NAMALWA (cell line): ENCODE measurements at places on chromosomes 3 and 15.
A peak's percentile ranks its signal among the peaks of the same experiment; 100 is the strongest.

GRCh38 chr15:98152156-98152555 lies 191.7 kb downstream of the ARRDC4 start:
- DNase-seq, result no peak

DNA sequence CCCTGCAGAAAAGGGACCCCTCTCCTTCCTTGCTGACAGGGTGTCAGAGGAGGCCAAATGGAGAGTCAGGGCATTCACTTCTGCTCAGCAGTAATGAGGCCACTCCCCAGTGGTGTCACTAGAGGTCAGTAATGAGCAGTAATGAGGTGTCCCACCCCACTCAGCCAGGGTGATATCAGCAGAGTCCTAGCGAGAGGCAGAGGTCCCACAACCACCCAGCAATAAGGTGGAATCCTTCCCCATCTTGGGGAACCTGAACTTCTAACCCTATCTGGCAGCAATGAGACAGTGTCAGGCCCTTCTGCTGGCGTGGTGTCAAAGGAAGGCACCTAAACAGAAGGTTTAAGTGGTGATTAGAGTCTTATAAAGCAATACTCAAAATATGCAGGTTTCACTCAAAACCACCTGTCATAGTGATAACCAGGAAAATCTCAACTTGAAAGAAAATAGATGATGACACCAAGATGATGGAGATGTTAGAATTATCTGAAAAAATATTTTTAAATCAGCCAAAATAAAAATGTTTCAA lies 12.9 kb downstream of the OCA2 start:
- peak; percentile 87 for DNase-seq

GRCh38 chr3:34396288-34396687 lies 597.9 kb downstream of the PDCD6IP start:
- no peak for DNase-seq

DNA sequence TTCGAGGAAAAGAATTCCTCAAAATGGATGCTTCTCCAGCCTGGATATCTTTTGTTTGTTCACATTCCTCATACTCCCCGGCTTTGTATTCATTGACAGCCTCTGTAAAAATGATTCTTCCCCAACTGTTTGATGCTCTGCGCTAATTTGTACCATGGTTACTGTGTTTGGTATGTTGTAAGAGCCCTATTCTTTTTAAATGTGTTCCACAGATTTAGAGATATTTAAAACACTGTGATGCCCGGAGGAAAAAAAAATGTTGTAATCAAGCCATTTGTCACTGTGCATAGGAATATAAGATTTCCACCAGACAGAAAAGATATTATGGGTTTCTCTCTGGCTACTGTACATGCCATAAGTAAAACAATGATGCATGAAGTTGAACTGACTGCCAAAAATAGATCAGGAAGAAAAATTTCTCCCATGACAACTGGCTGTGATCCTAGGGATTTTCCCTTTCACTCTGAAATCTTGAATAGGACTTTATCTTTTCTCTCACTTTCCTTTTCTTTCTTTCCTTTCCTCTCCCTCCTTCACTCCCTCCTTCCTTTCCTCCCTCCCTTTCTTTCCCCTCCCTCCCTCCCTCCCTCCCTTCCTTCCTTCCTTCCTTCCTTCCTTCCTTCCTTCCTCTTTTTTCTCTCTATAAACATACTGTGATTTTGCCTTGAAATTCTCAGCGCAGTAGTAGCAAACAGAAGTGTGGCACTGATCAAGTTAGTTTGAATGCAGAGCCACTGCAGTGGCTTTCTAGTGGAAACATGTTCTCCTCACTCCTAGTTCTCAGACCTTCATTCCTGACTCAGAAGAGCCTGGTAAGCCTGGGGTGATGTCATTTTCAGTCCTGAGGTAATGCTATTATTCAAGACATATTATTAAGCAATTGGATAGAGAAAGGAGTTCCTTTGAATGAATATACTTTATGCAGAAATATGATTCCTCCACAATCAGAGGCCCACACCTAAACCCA lies 254.9 kb upstream of the TBL1XR1 start:
- no peak for DNase-seq

DNA sequence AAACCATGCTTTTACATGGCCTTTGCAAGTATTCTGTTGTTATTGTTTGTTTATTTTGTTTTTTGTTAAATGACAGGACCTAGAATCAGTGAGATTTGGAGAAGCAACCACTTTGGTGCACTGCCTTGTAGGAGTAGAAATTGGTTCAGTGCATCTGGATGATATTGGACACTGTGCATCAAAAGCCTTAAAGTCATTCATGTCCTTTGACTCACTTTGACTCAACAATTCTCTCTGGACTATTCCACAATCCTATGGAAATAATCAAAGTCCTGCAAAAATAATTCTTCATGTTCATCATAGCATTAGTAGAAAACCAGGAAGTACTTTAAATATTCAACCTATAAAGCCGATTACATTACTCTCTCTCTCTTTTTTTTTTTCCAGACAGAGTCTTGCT lies 224.8 kb downstream of the ABHD5 start:
- no peak for DNase-seq

- peak; percentile 79 for DNase-seq
Measured at GRCh38 chr3:46926871-46927717, 49.5 kb downstream of the CCDC12 start.

GRCh38 chr15:69820819-69821218 lies 276.9 kb downstream of the TLE3 start:
- DNase-seq, result no peak

DNA sequence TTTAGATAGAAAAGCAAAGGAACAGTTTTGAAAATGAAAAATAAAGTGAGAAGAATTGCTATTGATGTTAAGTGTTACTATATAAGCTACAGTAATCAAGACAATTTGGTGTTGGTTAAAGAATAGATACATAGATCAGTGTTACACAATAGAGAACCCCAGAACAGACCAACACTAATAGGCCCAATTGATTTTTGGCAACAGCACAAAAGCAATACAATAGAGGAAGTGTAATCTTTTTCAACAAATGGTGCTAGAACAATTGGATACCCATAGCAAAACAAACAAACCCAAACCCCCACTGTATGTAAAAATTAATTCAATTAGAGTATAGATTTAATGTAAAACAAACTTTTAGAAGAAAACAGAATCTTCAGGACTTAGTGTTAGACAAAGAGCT lies 61.8 kb downstream of the ATP11B start:
- DNase-seq, result no peak

- DNase-seq, result peak; percentile 74
Measured at GRCh38 chr3:128095222-128095703, 28.3 kb downstream of the RUVBL1 start.

GRCh38 chr15:95394186-95395067 lies 936.1 kb upstream of the NR2F2 start:
- no peak for DNase-seq

DNA sequence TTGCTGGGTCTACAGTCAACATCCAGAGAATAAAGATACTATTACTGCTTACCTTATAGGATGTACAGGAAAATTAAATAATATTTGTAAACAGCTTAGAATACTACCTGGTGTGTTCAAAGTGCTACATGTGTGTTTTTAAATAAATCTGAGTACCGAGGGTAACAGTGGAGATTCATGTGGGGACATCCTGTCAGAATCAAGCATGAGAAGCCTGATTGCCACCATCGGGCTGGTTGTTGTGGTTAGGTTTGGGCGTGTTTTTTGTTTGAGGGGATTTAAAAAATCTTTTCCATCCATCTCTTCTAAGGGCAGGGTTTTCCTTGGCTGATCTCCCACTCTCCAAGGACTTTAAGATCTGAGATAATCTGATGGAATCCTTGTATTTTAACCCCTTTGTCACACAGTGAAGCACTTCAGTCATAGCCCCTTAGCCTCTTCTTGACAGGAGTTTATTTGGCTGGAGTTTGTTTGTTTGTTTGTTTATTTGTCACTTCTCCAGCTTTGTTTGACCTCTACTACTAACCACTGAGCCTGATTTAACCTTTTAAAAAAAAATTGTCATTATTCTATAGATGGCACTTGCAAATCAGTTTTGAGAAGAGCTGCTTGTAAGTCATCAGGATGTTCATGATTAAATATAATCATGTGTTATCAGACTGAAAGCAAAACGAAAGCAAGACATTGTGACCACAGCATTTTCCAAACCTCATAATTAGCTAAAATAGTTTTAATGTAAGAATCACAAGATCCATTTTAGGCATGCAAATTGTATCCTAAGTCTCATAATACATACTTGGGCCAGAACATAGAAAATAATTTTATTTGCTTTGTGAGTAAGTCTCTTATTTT lies 72.8 kb upstream of the RARB start:
- DNase-seq, result no peak

DNA sequence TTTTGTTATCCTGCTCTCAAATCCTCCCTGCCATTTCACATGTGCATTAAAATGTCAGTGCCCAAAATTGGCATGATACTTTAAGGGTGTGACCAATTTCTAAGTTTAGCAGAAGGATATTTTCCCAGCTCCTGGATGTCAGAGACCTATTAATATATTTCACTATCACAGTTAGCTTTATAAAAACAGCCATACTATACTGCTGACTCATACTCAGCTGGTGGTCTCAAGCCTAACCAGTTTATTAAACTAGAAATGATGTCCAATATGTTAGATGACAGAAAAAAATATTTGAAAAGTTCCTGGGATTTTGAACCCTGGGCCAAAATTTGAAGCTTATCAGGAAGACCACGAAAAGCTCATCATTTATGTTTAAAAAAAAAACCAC lies 60.9 kb upstream of the ZNF280D start:
- no peak for DNase-seq

DNA sequence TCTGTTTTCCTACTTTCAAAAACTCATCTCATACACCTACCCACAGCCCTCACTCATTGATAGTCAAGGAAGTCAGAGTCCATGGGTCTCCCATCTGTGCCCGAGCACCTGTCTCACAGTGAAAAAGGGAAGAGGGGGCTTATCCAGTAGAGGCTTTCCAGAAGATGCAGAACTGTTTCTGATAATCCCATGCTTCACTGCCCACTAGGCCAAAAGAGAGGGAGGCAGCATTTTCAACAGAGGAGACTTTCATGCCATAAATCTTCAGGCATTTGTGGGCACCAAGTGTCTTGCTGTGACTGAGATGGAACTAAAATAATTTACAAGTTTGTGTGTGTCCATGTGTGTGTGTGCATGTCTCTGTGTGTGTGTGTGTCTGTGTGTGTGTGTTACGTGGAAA lies 117.9 kb upstream of the PHLDB2 start:
- DNase-seq, result no peak

DNA sequence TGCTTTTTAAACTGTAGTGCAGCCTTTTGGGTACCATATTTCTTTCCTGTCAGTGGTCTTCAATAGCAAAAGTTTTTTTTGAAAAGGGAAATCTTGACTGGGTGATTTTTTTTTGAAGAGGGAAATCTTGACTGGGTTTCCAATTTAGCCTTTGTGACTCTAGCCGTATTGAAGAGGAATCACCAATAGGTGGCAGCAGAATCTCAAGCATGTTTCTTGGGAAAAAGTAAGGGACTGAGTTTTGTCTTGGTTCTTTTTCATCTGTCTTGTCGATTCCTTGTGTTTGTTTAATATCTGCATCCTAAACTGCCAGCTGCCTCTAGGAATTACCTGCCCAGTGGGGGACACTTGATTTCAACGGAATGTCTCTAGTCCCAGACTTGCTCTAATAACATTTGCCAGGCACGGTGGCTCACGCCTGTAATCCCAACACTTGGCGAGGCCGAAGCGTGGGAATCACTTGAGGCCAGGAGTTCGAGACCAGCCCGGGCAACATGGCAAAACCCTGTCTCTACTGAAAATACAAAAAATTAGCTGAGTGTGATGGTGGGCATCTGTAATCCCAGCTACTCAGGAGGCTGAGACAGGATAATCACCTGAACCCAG lies 89.2 kb downstream of the RBPMS2 start:
- DNase-seq, result peak; percentile 69

DNA sequence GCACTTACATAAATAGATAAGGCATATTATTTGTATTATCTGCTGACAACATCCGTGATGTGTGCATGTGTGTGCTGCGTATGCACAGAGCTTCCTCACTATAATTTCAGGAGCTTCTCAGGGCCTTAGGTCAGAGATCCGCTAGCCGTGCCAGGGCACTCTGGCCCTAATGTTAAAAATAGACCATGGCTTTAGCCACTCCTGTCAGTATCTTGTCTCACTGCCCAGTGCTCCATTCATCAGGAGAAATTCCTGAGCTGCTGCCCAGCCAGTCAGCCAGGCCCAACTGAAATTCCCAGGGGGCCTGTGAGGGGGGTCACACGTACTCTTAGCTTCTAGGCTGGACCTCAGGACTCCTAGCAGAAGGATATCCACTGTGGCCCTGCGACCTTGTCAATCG lies 70.0 kb upstream of the ABHD2 start:
- DNase-seq, result no peak

DNA sequence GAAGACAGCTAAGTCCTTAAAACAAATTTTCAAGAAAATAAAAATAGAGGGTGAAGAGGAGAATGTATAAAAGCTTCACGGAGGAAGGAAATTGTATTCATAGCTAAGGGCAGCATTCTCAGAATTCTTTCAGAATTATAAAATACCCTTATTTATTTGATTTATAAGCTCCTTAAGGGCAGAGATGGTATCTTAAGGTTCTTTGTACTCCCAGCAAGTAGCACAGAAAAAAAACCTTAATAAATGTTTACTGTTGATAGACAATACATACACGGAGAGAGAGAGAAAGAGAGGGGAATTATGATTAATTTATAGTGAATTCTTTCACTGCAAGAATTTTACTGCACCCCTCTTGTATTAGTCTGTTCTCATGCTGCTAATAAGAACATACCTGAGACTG lies 375.6 kb upstream of the CCDC54 start:
- DNase-seq, result no peak

- DNase-seq, result no peak
Measured at GRCh38 chr15:93331545-93332167, 242.6 kb upstream of the RGMA start.

DNA sequence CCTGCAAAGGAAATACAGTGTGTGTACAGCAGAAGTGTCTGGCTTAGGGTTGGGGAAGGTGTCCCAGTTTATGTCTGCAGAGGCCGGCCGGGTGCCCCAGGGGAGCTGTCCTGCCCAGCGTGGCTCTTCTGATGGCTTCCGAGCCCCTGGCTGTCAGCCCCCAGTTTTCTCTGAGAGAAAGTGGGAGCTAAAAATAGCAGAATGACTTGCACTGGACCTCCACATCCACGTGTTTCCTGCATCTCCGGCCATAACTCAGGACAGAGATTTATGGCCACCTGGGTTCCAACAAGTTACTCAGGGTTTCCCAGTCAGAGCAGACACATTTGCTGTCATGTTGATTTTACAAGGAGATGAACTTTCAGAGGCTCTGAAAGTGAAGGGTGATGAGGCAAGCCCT lies 192.0 kb downstream of the ATP10A start:
- no peak for DNase-seq

GRCh38 chr15:49964551-49964950 lies 154.5 kb downstream of the ATP8B4 start:
- no peak for DNase-seq

- peak; percentile 68 for DNase-seq
Measured at GRCh38 chr15:39685999-39686613, 96.5 kb downstream of the FSIP1 start.

GRCh38 chr3:102026656-102027055 lies 177.3 kb downstream of the NFKBIZ start:
- no peak for DNase-seq

GRCh38 chr15:100215031-100215842 lies 126.5 kb downstream of the ADAMTS17 start:
- no peak for DNase-seq
